ENCODE measurements at places on chromosomes 16 and 17.

DNA sequence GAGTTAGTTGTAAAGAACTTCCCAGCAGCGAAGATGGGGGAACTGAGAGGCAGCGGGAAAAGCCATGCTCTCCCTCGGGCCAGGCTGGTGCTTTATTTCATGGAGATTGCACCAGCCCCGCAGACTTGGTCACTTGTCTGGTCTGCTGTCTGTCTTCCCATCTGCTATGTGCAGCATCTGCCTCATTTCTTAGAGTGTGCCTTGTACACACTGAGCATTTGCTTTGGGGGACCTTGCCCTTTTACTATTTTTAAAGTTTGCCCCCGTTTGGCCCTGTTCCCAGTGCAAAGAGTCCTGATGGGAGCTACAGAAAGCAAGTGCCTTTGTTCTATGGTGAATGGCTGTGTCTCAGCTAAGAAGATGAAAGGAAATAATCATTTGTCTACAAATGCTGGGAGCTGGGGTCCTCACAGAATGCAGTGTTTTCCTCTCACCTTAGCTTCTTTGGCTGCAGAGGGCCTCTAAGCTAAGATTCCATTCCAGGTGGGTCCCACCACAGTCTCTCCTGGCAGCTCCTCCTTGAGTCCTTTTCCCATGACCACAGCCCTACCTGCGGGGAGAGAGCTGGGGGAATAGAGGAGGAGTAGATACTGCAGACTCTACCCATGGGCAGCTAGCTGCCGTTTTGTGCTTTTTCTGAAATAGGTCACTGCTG lies 25.1 kb upstream of the CNOT1 start:
- no peak for DNase-seq

DNA sequence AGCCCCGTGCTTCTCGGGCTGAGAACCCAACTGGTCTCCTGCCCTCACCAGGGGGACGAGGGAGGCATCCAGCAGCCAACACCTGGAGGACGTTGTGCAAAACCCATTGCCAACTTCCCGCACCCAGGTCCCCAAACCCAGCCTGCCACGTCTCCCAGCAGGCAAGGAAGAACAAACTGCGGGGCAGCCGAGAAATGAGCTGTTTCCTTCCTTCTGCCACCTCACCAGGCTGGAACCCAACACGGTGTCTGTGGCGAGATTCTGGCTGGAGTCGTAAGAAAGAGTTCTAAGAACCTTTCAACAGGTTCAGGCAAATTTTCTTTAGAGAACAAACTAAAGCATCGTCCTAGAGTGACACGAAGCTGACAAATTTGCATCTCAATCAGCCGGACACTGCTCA lies 3.6 kb downstream of the SLC43A2 start:
- DNase-seq, result no peak

GRCh38 chr16:81745704-81746558 lies 33.2 kb upstream of the PLCG2 start:
- peak; percentile 74 for DNase-seq

DNA sequence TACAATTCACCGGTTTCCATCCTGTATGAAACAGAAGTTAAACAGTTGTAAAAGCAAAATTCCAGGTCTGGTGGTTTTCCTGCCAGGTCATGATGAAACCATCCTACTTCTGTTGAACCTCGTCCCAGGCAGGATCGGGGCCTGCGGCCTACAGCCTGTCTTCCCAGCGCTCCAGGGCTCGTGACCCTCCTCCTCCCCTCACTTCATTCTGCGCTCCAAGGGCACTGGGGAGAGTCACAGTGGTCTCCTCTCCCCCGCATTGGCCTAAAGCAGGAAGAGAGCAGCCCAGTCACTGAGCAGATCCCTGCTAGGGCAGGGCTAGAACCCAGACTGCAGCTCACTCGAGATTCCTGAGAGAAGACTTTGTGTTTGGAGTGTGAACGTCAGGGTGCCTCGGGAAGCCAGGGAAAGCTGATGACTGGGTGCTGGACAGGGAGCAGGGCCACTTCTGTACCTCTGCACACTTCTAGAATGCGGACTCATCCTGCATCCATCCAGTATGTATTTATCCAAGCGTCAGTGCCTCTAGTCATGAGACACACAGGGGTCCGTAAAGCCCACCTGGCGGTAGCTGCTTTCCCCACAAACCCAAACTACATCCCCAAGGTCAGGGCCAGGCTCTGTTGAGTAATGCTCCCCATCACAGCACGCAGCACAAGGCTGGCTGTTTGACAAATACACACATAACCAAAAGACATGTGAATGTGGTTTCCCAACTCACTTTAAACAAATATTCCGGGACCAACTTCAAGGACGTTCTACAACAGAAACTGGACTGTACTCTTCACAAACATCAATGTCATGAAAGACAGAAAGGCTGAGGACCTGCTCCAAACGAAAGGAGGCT lies 1.7 kb upstream of the ITGAE start:
- no peak for DNase-seq

DNA sequence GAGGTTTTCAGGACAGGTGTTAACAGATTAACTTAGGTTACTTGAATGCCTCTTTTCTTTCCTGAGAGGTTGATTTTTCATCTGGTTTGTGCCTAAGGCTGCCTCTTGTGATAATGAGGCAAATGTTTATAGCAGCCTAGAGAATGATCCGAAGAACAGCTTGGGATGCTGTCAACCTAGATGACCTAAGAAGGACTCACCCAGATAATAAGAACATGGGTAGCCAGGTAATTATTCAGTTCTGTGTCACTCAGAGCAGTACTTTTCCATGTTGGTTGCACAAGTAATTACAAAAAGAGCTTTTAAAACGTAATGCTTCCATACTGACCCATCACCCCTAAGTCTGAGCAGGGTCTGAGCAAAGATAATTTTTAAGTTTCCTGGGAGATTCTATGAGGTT lies 60.3 kb downstream of the CHD9 start:
- no peak for DNase-seq

DNA sequence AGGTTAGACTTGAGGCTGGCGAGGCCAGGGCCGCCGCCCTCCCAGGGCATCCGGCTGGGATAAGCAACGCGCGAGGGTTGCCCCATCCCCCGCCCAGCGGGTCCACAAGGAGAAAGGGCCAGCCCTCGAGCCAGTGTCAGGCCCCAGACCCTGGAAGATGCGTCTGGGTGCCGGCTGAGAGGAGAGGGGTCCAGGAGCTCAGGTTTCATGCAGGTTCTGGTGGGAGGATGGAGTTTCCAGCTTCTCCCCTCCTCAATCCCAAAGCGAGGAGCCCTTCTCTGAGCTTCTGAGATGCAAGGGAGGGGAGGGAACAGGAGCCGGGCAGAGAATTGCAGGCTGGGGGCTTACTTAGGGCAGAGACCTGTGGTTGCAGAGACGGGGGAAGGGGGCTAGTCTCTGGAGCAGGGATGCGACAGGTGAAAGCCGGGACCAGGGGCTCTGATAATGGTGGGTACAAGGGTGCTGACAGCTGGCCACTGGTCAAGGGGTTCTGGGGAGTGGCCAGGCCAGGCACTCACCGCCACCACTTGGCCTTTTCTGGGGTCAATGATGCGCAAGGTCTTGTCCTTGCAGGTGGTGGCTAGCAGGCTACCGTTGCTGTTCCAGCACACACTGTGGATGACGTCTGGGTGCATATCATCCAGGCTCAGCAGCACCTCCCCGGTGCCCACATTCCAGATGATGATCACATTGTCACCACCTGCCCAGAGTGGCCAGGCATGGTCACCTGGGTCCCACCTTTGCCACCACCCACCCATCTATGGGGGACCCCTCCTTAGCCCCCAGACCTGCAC lies 4.2 kb downstream of the CORO6 start:
- DNase-seq, result no peak

DNA sequence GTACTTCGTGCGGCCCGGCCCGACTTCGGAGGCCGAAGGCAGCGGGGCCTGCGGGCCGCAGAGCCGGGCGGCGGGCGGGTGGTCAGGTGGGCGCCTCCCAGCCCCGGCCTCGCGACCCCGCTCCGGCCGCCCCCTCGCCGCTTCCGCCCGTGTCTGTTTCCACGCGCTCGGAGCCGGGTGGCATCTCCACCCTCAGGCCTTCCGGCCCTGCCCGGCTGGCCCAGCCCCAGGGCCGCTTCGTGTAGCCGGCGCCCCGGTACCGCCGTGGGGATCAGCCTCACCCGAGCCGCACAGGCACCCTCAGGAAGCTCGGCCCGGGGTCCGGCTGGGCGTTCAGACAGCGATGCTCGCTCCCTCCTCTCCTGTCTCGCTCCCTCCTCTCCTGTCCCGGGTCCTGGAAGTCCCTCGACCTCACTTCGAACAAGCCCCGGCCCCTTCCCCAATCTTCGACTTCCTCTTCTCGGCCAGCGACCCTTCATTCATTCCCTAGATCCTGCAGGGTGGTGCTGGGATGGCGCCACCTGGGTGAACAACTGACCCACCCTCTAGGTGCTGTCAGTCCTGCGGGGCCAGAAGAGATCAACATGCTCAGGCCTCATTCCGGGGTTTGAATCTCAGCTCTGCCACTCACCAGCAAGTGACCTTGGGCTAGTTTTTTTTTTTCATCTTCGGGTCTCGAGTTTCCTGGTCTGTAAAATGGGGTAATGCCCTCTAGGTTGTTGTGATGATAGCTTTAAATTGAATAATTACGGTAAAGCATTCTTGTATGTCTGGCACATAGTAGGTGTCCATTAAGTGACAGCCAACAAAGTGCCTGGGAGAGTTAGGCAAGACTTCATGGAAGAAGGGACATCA lies 610 bp downstream of the VPS4A start:
- DNase-seq, result peak; percentile 41

DNA sequence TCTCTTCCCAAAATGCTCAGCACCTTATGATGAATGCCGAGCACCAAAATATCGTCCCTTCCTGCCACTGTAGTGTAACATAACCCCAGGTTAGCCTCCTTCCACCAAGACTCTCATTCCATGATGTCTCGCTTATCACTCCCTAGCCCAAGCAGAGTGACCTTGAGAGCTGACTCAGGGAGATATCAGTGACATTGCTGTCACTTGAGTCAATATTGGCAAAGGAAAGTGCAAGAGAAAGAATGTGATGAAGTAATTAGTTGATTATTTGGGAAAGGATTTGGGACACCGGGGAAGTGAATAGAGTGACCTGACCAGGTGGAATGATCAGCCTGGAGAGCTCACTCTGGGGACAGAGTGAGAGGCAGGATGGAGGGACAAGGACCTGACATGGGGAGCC lies 2.6 kb upstream of the ANKFN1 start:
- no peak for DNase-seq

DNA sequence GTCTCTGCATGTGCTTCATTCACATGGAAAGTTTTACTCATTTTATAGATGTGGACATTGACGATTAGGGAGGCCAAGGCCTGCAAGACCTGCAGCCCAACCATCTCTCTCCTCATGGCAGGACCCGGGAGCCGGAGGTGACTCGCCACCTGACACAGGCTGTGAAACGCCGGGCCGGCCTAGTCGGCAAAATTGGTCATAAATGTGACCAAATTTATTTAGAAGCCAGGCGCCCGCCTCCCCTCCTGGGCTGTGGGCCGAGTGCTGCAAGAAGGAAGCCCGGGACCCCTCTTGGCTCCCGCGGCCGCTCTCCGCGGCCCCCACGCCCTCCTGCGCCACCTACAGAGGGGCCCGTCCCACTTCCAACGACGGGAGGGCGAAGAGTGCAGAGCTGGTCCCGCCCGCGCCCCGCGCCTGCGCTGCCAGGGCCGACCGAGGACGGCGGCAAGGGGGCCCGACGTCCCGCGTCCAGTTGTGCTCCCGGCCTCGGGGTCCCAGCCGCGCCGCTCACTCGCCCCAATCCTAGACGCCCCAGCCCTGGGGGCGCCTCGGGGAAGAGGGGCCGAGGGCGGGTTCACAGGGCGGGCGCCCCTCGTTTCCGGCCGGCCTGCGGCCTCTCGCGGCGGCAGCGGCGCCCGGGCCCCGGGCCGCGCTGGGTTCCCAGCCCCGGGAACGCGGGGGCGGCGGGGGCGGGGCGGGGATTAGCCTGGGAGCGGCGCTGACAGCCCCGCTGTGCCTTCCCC lies 47.5 kb downstream of the WNT3 start:
- no peak for DNase-seq

GRCh38 chr17:28973425-28973824 lies 22.1 kb upstream of the PHF12 start:
- no peak for DNase-seq

DNA sequence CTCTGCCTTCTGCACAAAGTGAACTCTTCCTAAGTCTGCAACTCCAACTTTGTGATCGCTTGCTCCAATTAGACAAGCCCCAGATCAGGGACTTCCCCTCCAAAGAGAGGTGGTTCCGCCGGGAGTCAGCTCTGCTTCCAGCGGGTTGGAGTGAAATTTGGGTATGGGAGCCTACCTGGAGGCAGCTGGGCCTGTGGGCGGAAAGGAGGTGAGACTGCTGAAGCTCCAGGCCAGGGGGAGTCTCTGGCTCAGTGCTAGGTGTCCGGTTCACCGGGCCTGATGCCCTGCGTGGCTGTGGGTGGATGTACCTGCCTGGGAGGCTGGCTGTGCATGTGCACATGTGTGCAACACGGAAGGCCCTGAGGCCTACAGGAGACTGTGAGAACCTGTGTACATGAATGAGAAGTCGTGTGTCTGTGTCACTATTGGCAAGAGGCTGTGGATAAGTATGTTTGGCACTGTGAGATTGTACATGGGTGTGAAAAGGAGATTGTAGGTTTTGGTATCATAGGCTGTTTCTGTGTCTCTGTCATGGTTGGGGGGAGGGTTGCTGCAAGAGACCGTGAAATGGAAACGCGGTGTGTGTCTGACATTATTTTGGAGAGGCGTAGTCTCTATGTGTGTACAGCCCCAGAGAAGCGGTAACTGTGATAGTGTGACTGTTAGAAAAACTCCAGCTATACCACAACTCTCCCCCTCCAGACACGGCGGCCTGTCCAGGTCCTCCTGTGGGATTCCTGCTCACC lies 4.2 kb downstream of the LHX1 start:
- no peak for DNase-seq

DNA sequence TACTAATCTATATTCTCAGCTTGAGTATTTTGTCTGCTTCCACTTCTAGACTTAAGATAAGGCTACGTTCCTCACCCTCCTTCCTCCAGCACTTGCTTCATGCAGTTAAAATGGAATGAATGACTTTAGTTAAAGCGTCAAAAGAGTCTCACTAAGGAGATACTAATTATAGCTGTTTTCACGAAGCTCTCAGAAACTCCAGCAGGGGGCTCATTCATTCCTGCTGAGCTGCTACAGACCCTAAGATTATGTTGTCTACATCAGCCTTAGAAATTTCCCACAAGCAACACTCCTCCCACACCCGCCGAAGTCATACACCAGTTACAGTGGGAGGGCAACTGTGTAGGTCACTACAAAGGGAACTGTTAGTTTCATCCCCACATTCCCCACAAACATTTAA lies 57.0 kb upstream of the KIFC3 start:
- no peak for DNase-seq
